ENCODE measurements at places on chromosomes 4 and X.

DNA sequence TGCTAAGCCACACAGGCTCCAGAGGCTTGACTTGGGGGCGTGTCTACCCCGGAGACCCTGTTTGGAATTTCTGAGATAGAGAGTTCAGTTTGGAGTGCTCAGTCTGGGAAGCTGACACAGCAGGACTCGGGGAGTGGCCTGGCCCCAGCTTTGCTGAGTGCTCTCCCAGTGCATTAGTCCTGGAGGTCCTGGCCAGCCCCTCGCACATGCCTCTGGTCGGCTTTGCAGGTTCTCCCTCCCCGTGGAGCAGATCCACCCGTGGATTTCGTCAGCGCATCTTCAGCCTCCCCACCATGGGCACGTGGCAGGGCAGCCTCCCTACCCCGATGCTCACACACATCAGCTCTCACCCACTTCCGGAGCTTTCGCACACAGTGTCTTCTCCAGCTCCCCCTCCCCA, 65.2 kb downstream of the PSAPL1 start:
- DNase-seq, result no peak

DNA sequence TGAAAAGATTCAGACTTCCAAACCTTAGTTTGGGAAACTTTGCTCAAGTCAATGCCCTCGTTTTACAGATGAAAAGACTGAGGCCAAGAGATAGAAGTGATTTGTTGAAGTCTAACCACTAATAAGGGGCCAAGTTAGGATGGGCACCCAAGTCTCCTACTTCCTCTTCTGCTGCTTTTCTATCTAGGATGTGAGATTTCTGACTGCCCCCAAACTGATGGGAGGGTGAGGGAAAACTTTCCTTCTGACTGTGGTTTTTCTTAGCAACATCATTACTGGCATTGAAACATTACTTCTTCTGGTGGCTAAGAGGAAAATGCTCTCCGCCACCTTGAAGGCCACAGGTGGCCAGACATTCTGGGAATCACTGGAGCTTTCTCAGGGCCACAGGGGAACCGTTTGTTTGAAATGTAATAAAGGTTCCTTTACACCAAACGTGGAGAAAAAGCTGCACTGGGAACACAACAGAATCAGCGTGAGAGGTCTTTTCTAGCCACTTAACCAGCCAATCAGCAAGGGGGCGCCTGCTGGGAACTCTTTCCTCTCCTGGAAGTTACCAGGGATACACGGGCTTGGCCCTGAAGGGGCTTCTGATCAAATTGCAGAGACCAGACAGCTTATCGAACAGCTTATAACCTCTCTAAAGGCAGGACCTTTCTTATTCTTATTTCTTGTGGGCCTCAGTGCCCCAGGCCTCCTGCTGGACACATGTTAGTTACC, 115.9 kb upstream of the TEX13D start:
- no peak for DNase-seq

DNA sequence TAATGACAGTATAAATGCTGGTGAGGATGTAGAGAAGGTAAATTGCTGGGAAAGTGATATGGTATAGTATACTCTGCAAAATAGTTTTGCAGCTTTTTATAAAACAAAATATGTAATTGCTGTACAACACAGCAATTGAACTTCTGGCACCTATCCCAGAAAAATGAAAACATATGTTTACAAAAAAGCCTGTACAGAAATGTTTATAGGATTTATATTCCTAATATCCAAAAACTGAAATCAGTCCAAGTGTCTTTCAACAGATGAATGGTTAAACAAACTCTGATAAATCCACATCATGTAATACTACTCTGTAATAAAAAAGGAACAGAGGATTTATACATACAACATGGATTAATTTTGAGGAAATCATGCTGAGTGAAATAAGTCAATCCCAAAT, 198.4 kb upstream of the ACTRT1 start:
- no peak for DNase-seq

GRCh38 chr4:16704489-16704888, 194.0 kb downstream of the LDB2 start:
- no peak for DNase-seq

- no peak for DNase-seq
Measured at GRCh38 chr4:182555997-182556418, 312.8 kb downstream of the TENM3 start.

GRCh38 chr4:9987749-9988362, 33.4 kb downstream of the SLC2A9 start:
- no peak for DNase-seq

- DNase-seq, result no peak
Measured at GRCh38 chrX:68533656-68534055, 34.8 kb downstream of the YIPF6 start.

- DNase-seq, result no peak
Measured at GRCh38 chrX:54413753-54414152, 26.5 kb upstream of the TSR2 start.

DNA sequence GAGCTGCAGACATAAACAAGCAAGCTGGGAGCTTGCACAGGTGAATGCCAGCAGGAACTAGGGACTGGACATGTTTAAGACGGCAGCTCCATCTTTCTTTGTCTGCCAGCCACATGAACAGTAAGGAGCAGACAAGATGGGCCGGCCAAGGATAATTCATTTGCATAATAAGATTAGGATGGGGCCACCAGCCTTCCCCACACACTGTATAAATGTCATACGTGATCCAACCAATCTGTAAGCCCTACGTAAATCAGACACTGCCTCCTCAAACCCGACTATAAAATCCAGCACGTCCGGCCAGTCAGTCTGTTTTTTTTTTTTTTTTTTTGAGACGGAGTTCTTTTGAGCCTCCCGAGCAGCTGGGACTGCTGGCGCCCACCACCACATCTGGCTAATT, 75.6 kb upstream of the BOD1L1 start:
- no peak for DNase-seq

GRCh38 chr4:34293459-34293858, 1950.9 kb downstream of the ARAP2 start:
- DNase-seq, result no peak

DNA sequence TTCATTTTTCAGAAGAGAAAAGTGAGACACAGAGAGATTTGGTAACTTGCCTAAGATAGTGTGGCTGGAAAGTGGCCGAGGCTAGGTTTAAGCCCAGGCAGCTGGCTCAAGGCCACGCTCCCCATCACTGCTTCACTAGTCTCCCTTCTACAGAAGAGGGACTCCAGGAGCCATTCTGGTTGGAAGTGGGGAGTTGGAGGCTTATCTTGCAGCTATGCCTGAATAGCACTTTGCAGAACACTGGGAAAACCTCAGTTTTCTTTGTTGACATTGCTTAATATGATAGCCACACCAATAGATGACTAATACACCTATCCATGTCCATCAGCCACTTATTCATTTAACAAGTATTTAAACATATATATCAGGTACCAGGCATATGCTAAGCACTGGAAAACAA, 18.5 kb downstream of the LRRC66 start:
- DNase-seq, result no peak

- DNase-seq, result no peak
Measured at GRCh38 chr4:89482251-89482650, 174.7 kb upstream of the GPRIN3 start.

DNA sequence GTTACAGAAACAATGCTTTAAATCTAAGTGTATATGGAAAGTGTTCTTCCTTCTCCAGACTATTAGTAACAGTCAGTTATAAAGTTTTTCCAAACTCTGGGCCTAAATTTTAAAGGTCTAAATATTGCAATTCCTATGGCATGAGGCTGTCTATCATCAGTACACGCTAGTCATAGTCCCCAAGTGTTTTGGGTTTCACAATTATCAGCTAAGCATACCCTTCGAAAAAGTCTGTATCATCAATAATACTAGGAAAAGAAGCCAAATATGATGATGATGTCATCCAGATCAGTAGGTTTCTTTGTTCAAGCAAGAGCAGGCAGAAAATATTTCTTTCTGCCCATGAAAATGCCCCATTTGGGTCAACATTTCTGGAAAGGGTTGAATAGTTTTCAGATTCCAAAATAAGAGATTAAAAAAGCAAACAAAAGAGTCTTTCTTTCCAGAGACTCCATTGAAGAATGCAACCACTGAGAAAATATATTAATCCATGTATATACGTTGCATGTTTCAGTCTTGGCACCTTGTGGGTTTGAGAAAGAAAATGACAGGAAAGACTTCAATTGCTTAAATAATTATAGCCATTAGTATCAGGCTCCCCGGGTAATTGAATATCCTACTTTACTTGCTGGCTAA, 173.8 kb downstream of the CAMK2D start:
- no peak for DNase-seq

GRCh38 chr4:141783770-141784169, 147.4 kb downstream of the IL15 start:
- DNase-seq, result no peak

GRCh38 chr4:144189121-144189520, 48.6 kb upstream of the GYPA start:
- no peak for DNase-seq

- DNase-seq, result no peak
Measured at GRCh38 chr4:134216411-134216810, 14.8 kb upstream of the PABPC4L start.

DNA sequence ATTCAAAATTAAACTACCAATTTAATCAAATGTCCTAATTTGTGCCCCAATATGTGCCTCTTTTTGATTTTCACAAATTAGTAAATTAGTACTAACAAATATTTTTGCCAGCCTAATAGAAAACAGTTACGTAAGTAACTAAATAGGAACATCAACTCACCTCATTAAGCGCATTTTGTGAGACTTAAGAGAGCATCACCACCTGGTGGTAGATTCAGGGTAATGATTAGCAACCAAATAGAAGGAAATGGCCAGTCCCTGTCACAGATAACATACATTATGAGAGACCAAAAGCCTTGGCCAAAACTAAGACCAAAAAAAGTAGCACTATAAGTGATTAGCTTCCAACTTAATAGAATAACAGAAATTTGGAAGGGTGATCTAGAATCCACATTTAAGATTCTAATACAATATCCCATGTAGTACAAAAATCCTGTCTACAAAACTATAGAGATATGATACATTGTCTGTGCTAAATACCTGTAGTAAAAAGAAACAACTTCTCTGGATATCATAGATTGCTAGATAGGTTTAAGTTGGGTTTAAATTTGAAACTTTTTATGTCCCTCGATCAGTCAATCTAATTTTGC, 46.7 kb downstream of the C4orf46 start:
- DNase-seq, result no peak

GRCh38 chr4:926538-926937, 5.6 kb downstream of the GAK start:
- no peak for DNase-seq

DNA sequence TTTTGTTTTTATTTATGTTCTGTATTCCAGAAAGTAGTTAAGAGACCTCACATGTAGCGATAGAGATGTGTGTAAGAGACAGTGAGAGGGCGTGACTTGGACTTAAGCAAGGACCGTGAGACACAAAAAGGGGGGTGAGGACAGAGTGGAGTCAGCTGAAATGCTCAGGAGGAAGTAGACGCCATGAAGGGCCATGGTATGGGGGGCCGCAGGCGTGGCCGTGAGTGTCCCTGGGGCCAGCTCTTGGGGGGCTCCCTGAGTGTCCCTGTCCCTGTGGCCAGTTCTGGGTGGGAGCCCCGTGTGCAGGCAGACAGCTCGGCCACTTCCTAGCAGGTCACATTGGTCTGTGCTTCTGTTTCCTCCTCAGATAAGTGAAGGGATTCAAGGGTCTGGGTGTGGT, 23.0 kb upstream of the MSANTD1 start:
- no peak for DNase-seq

DNA sequence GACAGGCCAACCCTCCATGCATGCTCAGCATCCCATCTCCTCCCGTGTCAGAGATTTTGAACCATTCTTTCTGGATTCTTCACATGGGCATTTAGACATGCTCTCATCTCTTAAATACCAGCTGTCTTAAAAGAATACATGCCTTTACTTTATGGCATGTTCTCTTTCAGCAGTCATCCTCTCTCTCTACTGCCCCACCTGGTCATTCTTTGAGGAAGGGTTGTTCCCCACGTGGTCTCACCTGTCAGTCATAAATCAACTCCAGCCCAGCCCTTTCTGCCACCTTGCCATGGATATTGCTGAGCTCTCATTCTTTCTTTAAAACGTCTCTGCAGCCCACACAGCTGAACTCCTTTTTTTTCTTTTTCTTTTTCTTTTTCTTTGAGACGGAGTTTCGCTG, 111.3 kb downstream of the ARHGAP10 start:
- DNase-seq, result no peak

DNA sequence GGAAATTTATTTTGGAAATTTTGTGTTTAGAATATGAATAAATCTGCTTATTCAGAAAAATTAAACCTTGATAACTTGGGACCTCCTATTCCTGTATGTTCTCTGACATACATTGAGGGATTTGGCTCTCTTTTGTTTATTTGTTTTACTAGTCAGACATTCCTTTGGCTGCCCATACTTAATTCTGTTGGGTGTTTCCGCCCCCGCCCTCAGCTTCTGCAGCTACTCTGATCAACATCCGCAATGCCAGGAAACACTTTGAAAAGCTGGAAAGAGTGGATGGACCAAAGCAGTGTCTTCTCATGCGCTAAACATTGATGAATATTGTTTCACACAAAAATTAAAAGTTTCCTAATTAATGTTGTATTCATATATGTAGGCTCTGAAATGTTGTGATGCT, 40.5 kb downstream of the RRAGB start:
- DNase-seq, result no peak

- no peak for DNase-seq
Measured at GRCh38 chr4:183266371-183266770, 53.7 kb downstream of the CLDN22 start.

DNA sequence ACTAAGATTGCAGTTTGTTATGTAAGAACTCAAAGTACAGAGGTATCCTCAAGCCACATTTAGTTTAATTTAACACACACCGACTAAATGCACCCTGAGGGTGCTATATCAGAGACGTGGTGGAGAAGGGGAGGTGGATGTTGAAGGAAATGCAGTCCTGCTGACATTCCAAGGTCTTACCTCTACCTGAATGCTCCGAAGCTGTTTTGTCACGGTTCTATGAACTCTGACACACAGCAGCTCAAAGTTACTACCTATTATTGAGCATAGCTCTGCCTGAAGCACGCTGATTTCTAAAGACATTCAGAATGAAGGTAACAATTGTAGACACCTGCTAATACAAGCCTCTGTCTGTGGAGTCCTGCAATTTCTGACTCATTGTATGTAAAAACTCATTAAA, 6.7 kb downstream of the CC2D2A start:
- no peak for DNase-seq

GRCh38 chr4:28386776-28387175, 1526.1 kb downstream of the STIM2 start:
- no peak for DNase-seq

- no peak for DNase-seq
Measured at GRCh38 chr4:80017125-80017854, 55.7 kb downstream of the ANTXR2 start.

- DNase-seq, result no peak
Measured at GRCh38 chrX:48487362-48487798, 11.4 kb downstream of the FTSJ1 start.

Measured in stimulated activated CD4-positive, alpha-beta T cell treated with anti-CD3 and anti-CD28 coated beads, Interleukin-1b, Interleukin-23, amount 100 ng/mL, for 1 hour (primary cell).